ENCODE measurements at places on chromosomes 3 and 15.

DNA sequence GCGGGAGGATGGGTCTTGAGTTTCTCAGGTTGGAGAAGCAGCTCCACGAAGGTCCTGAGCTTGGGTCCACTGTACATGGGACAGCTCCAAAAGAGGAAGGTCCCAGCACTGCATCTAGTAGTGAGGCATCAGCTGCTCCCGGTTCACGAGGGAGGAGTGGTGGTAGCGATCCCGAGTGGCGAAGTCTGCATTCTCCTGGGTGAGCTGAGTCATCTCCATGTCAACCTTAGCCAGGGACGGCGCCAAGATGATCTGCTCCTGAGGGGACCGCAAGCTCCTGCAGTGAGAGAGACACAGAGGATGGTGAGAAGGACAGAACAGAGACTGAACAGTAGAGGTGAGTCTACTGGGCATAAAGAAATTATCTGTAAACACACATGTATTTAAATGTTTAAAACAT lies 28.0 kb upstream of the HEG1 start:
- DNase-seq, result no peak

DNA sequence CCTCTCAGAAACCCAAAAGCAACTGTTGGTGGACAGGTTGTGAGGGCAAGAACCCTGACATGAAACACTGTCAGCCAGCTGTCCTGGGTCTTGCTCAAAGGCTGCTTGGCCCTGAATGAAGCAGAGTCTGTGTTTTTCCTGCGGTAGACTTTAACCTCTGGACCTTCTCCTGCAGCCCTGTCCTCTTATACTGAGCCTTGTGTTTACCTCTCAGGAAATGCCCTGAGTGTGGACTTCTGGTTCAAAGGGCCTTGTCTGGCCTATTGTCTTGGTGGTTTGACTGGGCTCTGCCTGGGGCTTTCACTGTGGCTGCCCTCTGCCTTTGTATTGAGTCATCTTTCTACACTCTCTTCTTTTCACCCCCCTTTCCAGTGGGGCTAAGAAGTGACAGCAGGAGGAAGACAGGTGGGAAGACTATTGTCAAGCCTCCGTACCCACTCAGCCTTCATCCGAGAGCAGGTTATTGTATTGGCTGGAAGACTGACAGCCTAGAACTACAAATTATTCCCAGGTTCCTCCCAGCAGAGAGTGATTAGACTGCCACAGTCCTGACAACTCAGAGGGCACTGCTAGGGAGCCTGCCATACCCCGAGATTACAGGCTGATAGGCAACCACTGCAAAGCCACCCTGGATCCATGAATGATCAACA lies 3.5 kb downstream of the SEC13 start:
- DNase-seq, result no peak

GRCh38 chr3:153038367-153038766 lies 123.7 kb upstream of the RAP2B start:
- no peak for DNase-seq

- DNase-seq, result no peak
These were observed 121.2 kb upstream of the NAALADL2 start for GRCh38 chr3:174737966-174738365.

- peak; percentile 82 for DNase-seq
These were observed 1.3 kb downstream of the ARL6IP5 start for GRCh38 chr3:69085833-69086722.

DNA sequence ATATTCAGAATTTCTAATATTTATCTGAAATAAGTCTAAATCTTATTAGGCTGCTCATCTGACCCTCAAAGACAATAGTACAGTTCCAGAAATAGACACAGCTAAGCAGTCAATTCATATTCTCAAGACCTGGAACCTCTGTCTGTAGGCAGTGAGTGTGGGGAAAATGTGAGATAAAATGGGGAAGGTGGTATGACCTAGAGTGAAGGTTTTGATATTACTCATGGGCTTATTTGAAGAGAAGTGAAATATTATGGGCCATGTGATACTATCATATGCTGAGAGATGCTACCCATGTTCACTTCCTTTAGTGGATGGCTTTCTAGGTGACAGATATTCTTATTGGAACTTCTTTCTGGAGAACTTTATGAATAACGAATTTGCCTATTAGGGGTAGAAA lies 33.5 kb downstream of the TGFBR2 start:
- DNase-seq, result no peak

DNA sequence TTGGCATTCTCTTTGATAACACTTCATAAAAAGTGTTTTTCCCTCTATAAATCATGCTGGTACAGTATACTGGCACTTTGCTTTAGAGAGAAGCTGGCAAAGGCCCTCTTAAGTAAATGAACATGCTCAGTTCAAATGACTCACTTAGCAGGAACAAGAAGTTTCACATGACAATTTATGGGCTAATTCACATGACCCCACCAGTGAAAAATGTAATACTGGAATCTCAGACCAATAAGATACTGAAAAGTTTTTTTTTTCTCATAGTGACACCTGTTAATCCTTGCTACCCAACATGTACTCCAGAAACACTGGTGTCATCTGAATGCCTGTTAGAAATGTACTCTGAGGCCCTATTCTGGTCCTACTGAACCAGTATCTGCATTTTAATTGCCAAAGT lies 13.9 kb downstream of the BTBD1 start:
- DNase-seq, result no peak

DNA sequence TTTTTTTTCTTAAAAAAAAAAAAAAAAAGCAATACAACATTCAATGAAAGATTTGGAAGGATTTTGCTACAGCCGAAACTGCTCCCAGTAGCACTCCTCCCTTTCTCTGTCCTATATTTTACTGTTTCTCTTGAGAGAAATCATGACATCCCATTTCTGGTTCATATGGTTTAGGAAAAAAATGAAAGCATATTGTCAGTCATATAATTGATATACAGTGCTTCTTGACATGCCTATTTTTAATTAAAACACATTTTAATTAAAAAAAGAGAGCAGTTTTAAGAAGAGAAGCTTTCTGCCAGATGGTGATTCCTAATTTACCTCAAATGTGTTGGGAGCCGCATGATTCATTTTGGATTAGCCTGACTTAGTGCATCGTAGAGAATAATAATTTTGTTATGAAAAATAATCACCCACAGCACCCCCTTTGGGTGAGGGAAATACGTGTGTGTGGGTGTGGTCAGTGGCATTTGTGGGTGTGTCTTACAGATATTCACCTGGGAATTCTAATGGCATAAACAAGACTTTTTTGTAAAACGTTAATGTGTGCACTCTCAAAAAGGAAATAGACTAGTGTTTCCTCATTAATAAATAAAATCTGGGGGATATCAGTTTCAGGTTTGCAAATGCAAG lies 544.5 kb downstream of the MFSD1 start:
- DNase-seq, result no peak

DNA sequence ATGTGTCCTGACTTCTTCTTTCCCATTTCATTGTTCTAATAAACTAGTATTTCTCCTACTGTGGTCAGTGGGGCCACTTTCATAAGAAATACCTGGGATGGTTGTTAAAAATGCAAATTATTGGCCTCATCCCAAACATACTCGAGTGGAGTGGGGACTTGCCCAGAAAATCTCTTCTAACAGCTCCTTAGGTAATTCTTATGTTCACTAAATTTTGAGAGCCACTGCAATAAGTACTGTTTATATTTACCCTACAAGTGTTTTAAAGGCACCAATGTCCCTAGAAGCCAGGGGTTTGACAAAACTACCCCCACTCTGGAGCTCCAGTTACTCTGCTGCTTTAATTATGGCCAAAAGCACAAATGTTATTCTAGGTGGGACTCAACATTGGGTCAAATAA lies 70.0 kb upstream of the ACP3 start:
- no peak for DNase-seq

DNA sequence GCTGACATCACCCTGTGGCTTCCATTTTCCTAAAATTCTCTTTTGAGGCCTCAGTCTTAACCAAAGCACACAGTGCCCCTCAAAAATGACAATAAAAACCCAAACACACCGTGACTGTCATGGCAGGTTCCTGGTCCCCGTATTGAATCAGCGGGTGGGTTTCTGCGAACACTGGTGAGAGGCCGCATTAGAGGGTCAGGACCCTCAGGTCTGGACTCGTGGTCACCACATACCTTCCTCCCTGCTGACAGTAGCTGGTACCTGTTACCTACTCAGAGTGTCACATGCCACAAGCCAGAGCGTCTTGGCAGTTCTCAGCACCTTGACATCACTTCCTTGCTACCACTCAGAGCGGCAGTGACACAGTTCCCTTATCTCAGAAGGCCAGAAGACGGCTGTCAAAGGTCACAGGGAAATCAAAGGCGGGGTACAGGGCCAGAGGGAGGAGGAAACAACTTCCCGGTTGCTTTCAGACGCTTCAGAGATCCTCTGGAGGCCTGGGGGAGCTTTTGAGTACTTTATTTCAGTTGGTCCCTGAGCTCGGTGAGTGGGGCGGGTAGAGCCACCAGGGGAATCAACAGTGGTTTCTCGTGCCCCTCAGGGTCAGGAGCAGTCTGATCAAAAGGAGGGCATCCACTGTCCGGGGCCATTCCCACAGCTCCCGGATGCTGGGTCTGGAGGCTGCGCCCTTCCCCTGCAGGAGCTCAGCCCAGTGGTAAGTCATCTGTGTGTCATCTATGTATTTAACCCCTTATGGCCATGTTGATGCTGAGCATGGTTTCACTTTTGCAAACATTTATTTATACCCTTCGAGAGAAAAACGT lies at the start of the genes CCR5AS and CCRL2:
TSS of gene CCR5AS (minus strand) at position 279 of the 824 bp plus-strand sequence.
TSS of gene CCRL2 (plus strand) at position 472 of the 824 bp plus-strand sequence. CDS start 821 bp downstream, outside the sequence.
- no peak for DNase-seq

DNA sequence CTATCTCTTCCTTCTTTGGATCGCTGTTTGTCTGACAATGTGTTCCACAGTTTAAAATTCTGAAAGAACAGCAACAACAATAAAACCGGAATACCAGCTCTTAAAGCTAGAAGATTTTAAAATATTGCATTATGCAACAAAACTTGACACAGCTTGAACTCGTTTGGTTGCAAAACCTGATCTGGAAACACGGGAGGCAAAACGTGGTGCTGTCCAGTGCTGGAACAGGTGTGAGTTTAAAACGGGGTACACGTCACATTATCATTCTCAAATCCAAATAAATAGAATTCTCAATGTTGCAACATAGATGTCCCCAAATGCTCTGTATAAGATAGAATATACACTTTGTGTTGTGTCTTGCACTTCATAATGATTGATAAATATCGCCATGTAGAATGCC lies 110.9 kb upstream of the LYSMD4 start:
- DNase-seq, result no peak

- DNase-seq, result no peak
These were observed 23.7 kb downstream of the OXNAD1 start for GRCh38 chr3:16288664-16289063.

DNA sequence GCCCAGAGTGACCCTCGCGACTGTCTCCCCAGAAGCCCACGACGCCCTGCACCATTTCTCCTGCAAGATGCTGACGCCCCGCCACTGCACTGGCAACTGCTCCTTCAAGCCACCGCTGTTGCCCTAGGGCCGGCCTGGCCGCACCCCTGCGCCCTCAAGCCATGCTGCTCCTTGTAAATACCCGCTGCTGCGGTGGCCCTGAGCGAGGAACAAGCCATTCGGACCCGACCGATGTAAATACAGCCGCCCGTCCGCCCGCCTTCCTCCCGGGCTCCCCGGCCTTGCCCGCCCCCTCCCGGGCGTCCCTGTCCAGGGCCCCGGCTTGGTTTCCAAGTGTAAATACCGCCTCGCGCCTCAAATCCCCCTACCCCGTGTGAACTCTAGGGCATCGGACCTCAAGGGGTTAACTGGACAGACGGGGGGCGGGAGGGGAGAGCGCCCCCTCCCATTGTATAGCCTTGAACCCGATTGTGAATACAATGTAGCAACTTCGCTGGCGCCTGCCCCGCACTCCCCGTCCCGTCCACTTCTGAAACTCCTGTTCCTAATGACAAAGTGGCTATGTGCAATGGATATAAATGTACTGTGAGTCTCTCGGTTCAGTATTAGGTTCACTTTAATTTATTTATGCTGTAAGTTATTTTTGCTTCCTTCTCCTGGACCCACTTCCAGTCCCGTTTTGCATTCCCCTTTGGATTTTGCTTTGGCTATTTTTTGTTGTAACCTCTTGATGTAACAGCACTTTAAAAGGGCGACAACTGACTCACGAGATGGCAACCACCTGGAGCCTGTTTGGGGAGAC lies 5.9 kb downstream of the RNU6-1 start:
- DNase-seq, result peak; percentile 68

- peak; percentile 44 for DNase-seq
These were observed 11.2 kb downstream of the TNFSF10 start for GRCh38 chr3:172511783-172512762.

DNA sequence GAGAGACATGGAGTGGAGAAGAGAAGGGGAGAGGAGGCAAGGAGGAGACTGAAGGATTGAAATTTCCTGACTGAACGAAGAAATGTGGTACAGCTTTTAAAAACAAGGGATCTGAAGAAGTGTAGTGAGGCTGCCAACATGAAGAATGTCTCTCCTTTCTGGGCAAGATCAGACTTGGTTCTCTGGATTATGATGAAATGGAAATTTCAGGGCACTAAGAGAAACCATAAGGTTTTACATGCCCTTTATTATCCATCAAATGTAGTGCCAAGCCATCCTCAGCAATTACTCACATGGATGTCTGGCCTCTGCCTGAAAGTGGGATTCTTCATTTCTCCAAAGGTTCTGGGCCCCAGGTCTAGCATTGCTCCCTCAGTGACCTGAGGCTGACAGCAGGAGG lies 77.6 kb upstream of the CCDC80 start:
- DNase-seq, result no peak

- peak; percentile 12 for DNase-seq
These were observed 30.9 kb downstream of the KY start for GRCh38 chr3:134619884-134620445.

DNA sequence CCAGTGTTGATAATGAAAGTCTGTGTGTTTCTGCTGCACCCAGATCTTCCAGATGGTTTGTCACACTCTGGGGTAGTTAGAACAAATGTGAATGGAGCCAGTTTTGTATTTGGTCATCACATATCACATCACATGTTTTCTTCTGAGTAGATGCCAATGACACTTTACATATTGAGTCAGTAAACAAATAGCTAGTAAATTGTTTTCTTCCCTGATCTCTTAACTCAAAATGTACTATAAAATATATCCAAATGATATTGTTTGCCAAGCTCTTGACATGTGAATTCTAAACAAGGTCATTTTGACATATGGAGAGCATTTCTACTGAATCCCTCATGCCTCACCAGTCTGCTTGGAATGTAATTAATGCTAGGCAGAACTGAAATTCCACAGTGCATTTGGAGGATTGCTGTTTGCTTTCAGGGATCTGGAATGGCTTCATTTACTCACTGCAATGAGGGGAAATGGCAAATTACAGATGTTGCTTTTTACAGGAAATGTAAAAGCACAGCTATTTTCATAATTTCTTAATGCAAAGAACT lies 45.0 kb downstream of the PDHB start:
- DNase-seq, result no peak

DNA sequence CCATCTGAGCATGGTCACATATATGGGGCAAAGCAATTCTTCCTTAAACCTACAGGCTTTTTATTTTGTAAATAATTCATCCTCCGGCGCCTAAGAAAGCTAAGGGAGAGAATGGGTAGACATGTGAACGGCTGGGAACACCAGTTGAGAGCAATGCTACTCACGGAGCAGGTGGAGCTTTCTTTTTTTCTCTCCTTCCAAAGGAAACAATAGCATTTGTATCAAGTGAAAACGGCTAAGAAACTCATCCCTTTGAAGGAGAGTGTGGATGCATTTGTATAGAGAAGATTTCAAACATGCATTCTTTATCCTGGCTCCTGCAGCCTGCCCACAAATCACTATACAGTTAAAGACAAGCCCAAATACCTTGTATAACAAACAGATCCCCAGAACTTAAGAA lies 637.8 kb downstream of the MAGI1 start:
- no peak for DNase-seq

- DNase-seq, result no peak
These were observed 500.4 kb downstream of the ZBBX start for GRCh38 chr3:166879661-166880060.
